ENCODE measurements at places on chromosomes 12 and 14.

DNA sequence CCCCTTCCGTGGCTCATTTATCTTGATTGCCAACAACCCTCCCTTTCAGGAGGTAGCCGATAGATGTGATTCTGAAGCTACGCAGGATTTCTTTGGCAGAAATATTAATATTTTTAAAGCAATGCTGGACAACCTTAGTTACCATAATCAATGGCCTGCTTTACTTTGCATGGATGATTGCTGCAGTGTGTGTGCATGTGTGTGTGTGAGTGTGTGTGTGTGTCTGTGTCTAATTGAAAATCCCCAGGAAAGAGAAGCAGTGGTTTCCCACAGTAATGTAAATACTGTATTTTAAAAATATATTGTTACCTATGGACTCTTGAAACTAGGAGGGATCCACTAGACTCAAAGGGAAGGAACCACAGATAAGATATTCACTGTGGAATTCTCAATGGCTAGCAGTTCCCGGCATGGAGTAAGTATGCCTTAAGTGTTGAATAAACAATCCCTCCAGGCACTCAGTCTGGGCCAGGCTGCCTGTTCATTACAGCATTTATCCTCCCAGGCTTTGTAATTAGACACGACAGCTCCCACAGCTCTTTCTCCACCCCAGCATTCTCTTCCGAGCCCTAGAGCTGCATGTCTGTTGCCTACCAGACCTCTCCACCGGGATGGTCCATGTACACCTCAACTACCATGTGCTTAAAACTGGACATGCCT is 22.5 kb upstream of the C14orf132 start:
- DNase-seq: no peak

DNA sequence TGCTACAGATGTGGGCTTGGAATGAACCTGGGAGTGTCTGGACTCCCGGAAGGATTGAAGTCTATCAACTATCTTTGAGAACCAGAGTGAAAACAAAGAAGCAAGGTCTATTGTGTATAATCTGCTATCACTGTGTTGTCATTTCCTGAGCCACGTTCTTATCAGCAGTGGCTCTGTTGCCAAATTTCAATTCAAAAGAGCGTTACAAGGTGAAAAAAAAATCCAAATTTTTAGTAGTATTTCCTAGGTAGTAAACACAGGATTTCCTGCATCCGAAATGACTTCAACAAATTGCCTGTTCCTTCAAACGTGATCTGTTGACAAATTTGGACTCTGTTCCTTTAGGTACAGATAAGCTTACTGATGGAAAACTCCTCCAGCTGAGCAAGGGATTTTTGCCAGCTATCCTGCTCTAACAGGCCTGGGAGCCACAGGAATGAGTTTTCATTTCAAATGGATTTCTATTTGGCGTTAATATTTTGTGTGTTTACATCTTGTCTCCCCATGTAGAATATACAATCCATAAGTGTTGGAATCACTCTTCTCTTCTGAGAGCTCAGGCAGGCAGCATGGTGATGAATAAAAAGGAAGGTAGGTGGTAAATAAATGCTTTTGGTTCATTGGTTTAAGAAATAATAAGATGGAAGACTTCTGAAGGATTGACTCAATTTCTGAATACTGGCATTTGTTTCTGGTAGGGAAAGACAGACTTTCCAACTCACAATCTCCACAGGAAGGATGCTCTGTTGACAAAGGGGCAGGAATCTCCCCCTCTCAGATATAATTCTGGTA is 58.5 kb downstream of the GPR135 start:
- no peak for DNase-seq

- no peak for DNase-seq
Measured at GRCh38 chr14:53651096-53651740, 305.4 kb downstream of the BMP4 start.

DNA sequence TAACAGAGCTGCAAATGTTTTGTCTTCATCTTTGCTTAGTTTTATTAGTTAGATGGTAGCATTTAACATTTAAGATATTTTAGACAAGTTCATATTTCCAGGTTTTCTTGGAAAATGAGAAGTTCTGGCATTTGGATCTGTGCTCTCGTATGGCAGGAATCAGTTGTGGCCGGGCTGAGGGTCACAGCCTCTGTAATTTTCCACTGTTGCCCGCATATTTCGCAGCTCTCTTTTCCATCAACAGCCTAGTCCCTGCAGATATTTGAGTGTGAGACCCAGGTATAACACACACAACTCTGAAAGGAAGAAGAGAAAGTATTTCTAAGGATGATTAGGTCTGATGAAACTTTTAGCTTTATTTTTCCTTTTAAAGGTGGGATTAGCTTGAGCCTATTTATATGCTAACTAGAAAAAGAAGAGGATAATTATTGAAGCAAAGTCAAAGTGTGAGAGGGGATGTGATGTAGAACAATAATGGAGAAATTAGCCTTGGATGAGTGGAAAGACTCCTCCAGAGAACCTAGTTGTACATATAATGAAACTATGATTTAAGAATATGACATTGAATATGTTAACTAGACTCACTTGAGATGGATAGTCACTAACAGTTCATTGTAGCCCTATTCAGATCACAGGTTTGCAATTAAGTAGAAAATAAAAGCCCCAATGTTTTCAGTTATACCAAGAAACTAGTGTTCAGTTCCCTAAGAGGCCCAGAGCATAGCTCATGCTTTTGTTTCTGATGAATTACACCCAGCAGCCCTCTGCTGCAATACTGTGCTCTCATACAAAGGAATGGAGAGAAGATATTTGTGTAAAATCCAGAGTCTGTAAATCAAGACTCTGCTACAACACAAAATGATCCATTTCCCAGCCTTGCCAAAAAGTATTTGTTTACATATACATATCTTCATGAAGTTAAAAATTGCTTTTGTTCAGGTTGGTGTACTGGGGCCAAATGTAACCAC is 158.4 kb downstream of the C12orf50 start:
- peak; percentile 83 for DNase-seq

DNA sequence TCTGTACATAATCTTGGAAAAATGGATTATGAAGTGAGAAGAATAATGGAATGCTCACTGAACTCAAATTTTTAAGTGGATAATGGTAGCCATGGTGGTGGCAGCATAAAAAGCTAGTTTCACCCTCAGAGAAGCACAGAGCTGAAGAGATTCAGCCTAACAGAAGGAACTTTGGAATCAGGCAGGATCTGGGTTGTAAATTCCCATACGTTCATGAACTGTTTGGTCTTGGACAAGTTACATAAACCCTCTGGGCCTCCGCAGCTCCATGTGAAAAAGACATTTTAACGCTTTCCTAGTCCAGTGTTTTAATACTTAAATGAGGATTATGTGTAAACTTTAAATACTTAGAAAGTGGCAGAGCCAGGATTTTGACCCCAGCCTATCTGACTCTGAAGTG is 26.6 kb downstream of the JKAMP start:
- DNase-seq: no peak

DNA sequence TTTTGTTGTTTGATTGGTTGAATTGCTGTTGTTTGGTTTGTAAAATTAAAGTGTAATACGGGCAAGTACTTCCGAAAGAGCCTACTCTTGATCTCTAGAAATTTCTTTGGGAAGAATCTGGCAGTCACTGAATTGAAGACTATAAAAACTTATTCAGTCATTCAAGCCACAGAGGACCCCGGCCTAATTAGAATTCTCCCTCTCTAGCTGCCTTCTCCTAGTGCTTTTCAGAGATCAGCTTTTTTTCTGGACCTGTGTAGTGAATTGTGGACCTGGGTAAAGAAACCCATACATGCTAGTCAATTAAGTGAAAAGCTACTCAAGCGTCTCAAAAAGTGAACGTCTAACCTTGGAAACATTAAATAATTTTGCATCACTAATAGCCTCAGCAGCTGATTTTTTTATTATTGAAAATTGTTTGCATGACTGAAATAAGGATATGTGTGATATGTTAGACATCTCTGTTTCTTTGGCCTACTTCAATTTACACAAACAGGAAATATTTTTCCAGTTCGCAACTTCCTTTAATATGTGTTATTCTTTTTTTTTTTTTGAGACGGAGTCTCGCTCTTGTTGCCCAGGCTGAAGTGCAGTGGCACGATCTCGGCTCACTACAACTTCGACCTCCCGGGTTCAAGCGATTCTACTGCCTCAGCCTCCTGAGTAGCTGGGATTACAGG is 27.2 kb downstream of the EFCAB11 start:
- no peak for DNase-seq

DNA sequence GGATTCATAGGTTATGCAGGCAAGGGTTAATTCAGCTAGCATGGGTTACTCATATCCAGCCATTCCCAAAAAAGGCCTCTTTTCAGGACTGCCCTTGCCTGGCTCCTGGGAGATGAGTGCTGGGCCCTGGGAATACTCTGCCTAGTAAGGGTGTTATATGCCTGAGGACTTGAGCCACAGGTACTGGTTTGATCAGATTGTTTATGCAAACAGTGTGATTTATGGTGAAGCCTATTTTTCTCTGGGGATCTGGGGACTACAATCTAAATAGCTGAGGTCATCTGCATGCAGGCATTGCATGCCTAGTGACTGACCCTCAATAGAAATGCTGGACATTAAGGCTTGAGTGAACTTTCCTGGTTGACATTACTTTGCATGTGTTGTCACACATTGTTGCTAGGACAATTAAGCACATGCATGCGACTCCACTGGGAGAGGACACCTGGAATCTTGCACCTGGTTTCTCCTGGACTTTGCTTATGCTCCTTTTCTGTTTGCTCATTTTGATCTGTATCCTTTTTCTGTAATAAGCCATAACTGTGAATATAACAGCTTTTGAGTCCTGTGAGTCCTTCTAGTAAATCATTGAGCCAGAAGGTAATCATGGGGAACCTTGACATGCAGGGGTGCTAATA is 73.0 kb downstream of the RAD51B start:
- DNase-seq: no peak

GRCh38 chr12:89235189-89235993 is 116.9 kb downstream of the DUSP6 start:
- DNase-seq: no peak

GRCh38 chr14:68564826-68565759 is 227.8 kb downstream of the ZFP36L1 start:
- no peak for DNase-seq

GRCh38 chr12:56987011-56987410 is 19.3 kb downstream of the ZBTB39 start:
- DNase-seq: no peak

GRCh38 chr14:19917955-19918518 is 2.4 kb upstream of the OR4K5 start:
- DNase-seq: no peak

DNA sequence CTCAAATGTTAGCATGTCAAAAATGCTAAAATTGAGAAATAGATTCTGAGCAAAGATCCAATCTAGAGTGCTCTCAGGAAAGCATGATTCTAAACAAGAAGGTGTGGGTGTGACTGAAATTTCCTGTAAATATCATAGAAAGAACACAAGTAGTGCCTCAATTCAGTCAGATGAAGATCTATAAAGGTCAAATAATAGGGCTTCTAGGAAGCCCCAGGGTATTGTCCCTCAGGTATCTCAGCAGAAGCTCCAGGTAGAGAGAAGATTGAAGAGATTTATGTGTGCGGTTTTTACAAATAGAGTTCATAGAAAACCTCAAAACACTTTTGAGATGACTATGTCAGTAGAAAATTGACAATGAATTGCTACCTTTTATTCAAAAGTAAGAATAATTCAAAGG is 13.0 kb downstream of the KLRD1 start:
- DNase-seq: no peak

- DNase-seq: no peak
Measured at GRCh38 chr12:6180268-6181051, 19.7 kb upstream of the CD9 start.

GRCh38 chr14:52013984-52014600 is 24.7 kb downstream of the RTRAF start:
- DNase-seq: no peak

DNA sequence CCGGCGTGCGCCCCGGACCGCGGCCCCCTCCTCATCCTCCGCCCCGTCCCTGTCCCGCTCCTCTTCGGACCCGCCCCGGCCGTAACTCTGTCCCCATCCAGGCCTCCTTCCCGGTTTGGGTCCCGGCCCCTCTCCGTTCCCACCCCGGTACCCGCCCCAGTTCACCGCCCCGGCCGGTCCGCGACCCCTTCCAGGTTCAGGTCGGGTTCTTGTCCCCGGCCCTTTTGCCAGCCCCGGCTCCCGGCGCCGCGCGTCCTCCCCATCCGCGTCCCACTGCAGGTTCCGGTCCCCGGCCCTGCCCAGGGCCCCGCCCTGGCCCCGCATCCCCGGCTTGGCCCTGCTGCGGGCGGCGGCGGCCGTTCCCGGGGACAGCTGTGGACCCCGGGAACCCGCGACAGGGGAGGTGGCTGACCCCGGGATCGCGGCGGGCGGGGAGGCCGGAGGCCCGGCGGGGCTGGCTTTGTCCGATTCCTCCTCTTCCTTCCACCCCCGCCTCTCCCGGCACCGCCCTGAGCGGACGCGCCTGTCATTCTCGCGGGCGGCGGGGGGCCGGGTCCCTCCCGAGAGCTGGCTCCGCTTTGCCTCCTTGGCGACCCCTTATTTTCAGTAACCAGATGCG is 601 bp downstream of the KLC1 start:
- no peak for DNase-seq

GRCh38 chr14:98608071-98609060 is 663.6 kb downstream of the BCL11B start:
- no peak for DNase-seq

GRCh38 chr14:85313560-85314207 is 216.3 kb upstream of the FLRT2 start:
- DNase-seq: no peak

All from foreskin melanocyte (primary cell).